EH (cell line): ENCODE measurements at places on chromosomes 3 and 15.
A peak's percentile ranks its signal among the peaks of the same experiment; 100 is the strongest.

DNA sequence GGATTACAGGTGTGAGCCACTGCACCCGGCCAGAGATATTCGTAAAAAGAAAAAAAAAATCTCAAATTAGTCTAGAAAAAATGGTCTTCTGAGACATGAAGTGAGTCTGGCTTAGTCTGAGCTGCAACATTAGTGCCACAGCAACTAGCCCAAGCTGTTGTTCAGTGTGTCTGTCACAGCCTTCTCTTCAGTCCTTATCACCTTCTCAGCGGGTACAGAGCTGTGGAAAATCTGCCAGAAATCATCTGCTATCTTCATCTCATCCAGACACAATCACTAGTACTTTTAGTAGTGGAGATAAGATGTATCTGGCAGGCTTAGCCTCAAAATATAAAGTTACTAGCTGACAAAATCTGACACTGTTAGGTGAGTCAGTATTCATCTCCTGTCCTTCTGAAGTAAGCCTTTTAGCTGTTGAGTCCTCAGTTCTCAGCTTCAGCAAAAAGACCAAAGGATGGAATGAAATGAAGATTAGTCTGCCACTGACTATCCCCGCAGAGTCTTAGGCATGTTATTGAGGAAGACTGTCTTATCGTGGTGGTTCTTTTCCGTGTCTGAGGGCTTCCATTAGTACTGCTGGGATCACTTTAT lies 120.5 kb upstream of the CGNL1 start:
- no peak for DNase-seq

DNA sequence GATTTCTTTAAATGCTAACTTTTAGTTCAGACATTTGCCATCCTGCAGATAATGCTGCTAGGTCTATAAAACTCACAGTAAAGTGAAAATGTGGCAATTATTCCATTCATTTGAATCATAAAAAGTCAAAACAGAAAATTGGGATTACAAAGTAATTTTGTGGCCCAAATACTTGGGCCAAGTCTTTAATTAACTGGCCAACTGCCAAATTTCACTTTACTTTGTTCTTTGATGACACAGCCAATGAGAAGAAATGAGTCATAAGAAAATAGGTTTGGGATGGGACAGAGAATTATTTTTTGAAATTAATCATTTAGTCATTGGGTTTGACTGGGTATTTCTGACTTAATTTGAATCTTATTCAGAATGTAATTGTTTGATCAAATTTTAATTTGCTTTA lies 89.8 kb upstream of the SLC2A2 start:
- DNase-seq, result peak; percentile 48

DNA sequence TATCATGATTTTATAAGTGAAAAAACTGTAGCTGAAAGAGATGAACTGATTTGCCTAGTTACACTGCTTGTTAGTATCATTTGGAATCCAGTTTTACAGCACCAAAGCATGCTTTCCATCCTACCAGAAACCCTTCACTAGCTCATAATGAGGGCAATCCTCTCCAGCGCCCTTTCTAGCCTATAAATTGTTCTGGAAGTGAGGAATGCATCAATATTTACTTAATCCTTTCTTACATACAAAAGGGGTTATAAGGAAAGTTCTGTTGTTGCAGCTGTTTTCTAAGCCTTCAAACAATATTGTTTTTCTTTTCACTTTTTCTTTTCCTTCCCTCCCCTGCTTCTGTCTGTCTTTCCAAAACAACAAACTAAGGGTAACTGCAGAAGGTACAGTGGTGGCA lies 11.0 kb upstream of the PCCB start:
- DNase-seq, result peak; percentile 28

DNA sequence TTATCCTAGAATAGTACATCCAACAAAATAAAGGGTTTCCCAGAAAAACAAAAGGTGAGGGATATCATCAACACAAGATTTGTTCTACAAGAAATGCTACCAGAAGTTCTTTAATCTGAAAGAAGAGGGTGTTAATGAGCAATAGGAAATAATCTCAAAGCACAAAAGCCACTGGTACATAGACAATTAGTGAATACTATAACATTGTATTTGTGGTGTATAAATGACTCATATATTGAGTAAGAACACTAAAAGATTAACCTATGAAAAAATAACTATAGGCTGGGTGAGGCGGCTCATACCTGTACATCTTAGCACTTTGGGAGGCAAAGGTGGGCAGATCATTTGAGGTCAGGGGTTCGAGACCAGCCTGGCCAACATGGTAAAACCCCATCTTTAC lies 210.2 kb upstream of the SLITRK3 start:
- DNase-seq, result no peak

DNA sequence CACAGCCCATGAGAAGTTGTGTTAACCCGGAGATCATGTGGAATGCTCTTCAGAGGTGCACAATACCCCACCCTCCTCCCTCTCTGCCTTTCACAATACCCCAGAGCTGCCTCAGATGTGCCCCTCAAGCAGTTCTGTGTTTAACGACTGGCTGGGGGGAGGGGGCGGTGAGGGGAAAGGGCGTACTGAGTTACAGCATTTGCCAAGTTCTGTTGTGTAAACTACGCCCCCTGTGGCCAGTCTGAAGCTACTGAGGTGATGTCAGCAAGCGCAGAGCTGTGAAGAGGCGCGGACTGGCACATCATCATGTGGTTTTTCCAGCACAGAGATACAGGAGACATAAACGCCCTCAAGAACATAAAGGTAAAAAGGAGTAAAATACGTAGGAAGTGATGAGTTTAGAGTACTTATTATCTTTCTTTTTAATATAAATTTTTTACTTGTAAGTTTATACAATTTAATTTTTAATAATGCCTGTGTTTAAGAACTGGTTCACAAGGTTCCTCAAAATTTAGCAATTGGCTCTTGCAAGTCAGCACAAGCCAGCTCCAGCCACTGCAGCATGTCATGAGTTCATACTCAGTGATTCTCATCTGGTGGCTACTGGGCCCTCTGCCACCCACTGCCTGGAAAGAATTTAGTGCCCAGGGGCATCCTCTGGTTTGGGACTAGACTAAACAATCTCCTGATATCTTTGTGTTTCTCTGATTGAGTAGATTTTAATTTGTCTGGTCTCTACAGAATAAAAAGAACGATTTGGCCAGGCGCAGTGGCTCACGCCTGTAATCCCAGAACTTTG lies 1.7 kb downstream of the EPB42 start:
- DNase-seq, result peak; percentile 74

DNA sequence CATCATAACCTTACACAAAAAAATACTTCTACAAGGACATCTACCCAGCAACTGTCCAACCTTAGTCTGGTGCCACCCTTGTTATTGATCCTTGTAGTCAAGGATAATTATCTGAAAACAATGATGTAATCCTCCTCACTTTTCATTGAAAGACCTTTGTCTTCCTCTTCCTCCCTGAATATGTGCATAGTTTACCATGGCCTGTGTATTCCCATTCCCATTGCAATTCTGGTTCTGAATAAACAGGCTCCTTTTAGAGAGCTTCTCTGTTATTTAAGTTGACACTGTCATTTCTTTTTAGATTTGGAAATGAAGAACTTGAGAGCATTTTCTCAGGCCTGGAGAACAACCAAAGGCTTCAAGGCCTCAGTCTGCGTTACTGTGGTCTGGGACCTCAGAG lies 53.3 kb upstream of the RNF7 start:
- DNase-seq, result no peak

DNA sequence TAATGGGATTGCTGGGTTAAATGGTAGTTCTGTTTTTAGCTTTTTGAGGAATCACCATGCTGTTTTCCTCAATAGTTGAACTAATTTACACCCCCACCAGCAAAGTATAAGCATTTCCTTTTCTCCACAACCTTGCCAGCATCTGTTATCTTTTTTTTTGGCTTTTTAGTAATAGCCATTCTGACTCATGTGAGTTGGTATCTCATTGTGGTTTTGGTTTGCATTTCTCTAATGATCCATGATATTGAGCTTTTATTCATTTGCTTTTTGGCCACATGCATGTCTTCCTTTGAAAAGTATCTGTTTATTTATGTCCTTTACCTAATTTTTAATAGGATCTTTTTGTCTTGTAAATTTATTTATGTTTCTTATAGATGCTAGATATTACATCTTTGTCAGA lies 288.2 kb downstream of the EPHA6 start:
- no peak for DNase-seq

DNA sequence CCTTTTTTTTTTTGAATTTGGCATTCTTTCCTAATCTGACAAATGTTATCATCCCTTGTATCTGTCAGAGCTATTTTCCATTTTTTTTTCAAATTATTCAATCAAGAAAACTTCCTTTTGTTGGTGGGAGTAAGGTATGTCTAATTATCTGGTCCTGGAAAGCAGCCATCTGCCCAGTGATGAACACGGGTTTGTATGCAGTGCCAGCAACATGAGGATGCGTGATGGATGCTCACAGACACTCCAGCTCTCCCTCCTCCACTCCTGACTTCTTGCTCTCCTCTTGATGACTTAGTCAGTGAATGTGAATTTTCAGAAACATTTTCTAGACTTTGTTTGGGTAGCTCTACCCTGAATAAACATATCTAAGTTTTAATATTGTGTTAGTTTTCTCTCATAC lies 79.2 kb downstream of the IL1RAP start:
- DNase-seq, result peak; percentile 9

GRCh38 chr3:54870423-54870822 lies 57.4 kb downstream of the LRTM1 start:
- peak; percentile 98 for DNase-seq

DNA sequence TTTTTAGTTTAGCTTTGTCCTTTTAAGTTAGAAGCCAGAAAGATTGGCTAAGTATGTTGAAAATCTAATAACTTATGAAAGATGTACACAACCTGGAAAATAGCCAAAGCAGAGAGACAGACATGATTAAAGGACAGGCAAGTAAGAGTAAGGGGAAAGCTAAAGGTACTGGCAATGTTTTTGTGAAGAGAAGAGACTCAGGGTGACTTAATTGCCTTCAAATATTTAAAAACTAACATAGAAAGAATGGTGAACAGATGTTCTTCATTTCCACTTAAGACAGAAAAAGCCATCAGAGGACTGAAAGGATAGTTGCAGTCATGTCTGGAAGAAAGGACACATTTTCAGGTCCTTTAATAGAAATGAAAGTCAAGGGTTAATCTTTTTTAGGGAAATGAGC lies 68.8 kb downstream of the ZNF385D start:
- no peak for DNase-seq

DNA sequence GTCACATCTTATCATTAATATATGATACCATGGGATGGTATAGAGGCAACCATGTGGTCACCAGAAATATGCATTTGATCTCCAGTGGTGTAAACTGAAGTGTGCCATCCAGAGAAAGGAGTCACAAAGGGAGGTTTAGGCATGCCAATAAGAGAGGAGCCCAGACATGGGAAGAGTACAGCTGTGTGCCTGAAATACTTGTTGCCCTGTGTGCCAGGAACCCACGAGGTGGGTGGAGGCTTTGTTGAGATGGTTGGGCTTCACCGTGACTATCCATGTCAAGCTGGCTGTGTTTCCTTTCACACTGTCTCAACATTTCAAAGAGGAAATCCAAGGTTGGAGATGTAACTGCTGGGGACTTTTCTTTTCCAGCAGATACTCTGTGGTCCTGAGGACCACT lies 43.5 kb downstream of the CACNA2D3 start:
- DNase-seq, result no peak

- DNase-seq, result no peak
These were observed 10.1 kb downstream of the UACA start for GRCh38 chr15:70753101-70753829.

- DNase-seq, result peak; percentile 68
These were observed 45.8 kb upstream of the FSIP1 start for GRCh38 chr15:39828374-39828931.

DNA sequence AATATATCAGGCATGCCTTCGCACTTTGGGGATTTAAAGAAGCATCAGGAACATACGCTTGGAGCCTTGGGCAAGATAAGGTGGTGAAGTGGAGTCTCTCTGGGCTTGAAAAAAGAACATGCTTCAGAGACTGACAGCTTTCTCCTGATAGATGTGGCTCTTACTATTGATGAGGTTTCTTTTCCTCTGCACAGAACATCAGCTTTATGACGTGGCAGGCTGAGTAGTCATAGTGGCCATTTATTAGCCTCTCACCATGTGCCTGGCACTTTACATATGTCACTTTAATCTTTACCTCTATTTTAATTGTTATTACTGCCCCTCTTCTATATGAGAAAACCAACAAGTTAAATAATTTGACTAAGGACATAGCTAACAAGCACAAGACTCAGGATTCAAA lies 19.0 kb upstream of the LRRC58 start:
- DNase-seq, result no peak

GRCh38 chr3:42613462-42613861 lies 13.0 kb downstream of the NKTR start:
- DNase-seq, result peak; percentile 15

DNA sequence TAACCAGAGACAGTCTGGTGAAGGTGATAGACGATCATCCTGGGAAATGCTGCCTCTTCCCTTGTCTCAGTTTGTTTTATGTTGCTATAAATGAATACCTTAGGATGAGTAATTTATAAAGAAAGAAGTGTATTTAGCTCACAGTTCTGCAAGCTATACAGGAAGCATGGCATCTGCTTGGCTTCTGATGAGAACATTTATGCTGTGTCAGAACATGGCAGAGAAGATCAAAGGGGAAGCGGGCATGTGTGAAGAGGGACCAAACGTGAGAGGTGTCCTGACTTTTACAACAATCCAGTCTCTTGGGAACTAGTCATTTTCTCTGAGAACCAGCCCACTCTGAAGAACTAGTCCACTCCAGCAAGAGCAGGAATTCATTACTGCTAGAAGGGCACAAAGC lies 9.6 kb downstream of the CMC1 start:
- peak; percentile 35 for DNase-seq

GRCh38 chr15:59304807-59305206 lies 67.9 kb downstream of the MYO1E start:
- no peak for DNase-seq

DNA sequence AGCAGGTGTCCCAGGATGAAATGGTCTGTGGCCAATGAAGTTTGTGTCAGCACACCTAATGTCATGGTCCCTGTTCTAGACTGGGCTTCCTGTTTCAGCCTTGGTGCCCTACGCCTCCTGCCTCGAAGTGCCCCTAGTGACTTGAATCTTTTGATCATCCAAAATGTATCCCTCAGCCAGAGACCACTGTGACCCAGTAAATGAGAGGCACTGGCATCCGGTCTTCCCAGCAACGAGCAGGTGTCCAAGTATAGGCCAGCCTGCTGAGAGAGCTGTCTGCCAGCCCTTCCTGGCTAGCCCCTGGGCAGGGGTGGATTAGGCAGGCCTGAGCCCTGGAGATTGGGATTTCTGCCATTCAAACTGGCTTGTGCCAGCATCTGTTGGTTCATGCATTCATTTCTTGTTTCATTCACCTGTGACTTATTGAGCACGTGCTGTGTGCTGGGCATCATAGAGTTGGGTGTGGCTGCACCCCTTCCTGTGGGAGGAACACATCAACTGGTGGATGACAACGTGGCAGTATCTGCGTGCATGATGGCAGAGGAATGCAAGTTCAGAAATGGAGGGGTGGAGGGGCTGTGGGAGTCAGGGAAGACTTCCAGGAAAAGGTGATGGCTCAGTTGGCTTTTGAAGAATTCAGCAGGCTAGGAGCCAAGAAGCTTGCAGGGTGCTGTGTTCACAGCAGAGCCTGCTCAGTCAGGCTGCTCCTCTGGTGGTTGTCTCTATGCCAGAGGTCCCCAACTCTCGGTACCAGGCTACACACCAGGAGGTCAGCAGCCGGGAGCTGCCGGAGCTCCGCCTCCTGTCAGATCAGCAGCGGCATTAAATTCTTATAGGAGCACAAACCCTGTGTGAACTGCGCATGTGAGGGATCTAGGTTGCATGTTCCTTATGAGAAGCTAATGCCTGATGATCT lies 21.6 kb downstream of the ESYT3 start:
- peak; percentile 47 for DNase-seq
